ENCODE measurements at places on chromosomes 5 and 9. TPM values are rescaled to one million over a fixed set of nuclear protein-coding genes. Genes with fewer than 3 reads are reported as not detected.

Gene MYOT
- total RNA-seq = not detected

Gene PARP8
- total RNA-seq = 0.10 TPM

Gene FGF1
- total RNA-seq = 0.13 TPM

Gene SIT1
- not detected for total RNA-seq

Gene HCN1
- not detected for total RNA-seq

Gene FBP2
- total RNA-seq = not detected

Gene LRRC26
- total RNA-seq = 1.3 TPM

Gene SLC6A18
- total RNA-seq = not detected

Gene PAM
- total RNA-seq = 19.5 TPM

Gene GRXCR2
- not detected for total RNA-seq

Gene DMRT1
- not detected for total RNA-seq

Data from A549 treated with CpdA at 1 μM for 4 hours (cell line).